Neural progenitor cell (in vitro differentiated cells): ENCODE measurements at places on chromosomes 13 and 19. TPM values are rescaled to one million over a fixed set of nuclear protein-coding genes. Genes with fewer than 3 reads are reported as not detected.

PEAK3 gene
- total RNA-seq: not detected in 2 replicates

ZNF536 gene
- 0.24 and 0.84 TPM in 2 replicates for total RNA-seq

FLT3LG gene
- total RNA-seq: 0.24 and 0.96 TPM in 2 replicates

MAB21L1 gene
- not detected in 2 replicates for total RNA-seq

CCDC8 gene
- total RNA-seq: 2.8 and 14.1 TPM in 2 replicates

CEACAM6 gene
- not detected in 2 replicates for total RNA-seq

- no peaks in the 10 kb centered on the region for H3K36me3 ChIP-seq
- peak; percentile 31 for DNase-seq
- H3K4me1 ChIP-seq: peaks cover 14% of the 10 kb centered on the region
- H3K27ac ChIP-seq: no peak overlapping the region
- no peak overlapping the region for H3K4me3 ChIP-seq
- no peaks in the 10 kb centered on the region for H3K27me3 ChIP-seq
Observed at GRCh38 chr13:44331912-44332851, 41.4 kb upstream of the SERP2 start.

DNA sequence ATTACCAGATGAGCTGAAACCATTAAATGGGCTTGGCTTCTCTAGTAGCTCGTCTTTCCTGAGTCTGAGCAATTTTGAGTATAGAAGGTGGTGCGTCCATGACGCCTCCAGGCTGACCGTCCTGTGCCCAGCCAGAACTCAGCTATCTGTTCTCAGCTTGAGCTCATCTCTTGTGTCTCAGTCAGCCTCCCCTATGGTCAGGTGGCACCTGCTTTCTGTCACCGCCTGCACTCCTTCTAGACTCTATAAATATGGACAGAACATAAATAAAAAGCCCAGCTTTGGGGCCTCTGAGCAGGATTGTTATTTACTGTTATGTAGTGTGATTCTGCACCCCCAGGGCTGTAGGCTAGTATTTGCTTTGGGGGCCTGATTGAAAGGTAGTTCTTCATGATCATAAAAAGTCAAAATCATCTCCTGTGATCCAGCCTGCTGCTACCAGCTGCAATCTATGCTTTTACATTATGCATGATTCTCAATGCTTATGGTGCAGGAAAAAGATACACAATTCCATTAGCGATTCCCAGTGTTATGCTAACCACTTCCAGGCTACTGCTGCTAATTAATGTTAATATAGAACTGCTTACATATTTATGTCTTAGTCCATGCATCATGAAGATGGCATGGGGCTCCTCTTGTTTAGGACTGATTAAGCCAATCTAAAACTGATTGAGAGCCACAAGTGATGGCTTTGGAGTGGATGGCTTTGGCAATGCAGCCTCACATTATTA is 72.5 kb upstream of the TMTC4 start:
- no peak overlapping the region for H3K27ac ChIP-seq
- no peak for DNase-seq
- no peak overlapping the region for H3K4me3 ChIP-seq
- H3K4me1 ChIP-seq: no peaks in the 10 kb centered on the region
- no peaks in the 10 kb centered on the region for H3K27me3 ChIP-seq
- H3K36me3 ChIP-seq: no peaks in the 10 kb centered on the region

- no peak for DNase-seq
- H3K4me1 ChIP-seq: peaks cover 15% of the 10 kb centered on the region
- peaks cover 25% of the 10 kb centered on the region for H3K27me3 ChIP-seq
- no peak overlapping the region for H3K27ac ChIP-seq
- H3K4me3 ChIP-seq: no peak overlapping the region
- H3K36me3 ChIP-seq: no peaks in the 10 kb centered on the region
Observed at GRCh38 chr13:43881580-43881979, 1.9 kb downstream of the LACC1 start.

GRCh38 chr13:57672168-57672567 is 40.6 kb downstream of the PCDH17 start:
- no peak for DNase-seq
- no peak overlapping the region for H3K4me3 ChIP-seq
- H3K36me3 ChIP-seq: no peaks in the 10 kb centered on the region
- H3K4me1 ChIP-seq: peaks cover 13% of the 10 kb centered on the region
- H3K27me3 ChIP-seq: no peaks in the 10 kb centered on the region

DNA sequence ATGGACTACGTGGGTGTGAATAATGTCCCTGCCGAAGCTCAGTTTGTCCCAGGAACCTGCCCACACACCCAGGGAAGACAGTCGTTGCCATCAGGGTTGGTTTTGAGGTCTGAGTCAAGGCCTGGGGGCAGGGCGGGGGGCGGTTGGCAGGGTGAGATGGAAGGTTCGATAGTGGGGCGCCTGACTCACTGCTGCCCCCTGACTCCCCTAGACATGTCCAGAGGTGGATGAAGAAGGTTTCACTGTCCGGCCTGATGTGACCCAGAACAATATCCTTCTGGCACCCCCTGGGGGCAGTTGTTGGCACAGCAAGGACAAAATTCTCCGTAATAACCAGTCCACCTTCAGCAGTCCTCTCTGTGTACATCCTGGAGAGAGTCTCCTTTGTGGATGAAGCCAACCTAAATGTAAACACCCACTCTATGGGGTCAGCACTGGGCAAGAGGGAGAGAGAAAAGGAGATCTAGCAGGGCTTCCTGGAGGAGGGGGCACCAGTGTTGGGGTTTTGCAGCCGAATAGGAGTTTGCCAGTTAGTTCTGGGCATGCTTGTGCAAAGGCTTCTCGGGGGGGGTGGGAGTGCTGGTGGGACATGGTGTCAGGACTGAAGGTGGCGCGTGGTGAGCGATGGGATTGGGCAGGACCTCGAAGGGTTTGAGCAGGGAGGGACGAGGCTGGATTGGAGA is 19.6 kb upstream of the B3GNT3 start:
- H3K4me1 ChIP-seq: peaks cover 5% of the 10 kb centered on the region
- no peaks in the 10 kb centered on the region for H3K27me3 ChIP-seq
- peak; percentile 82 for DNase-seq
- no peaks in the 10 kb centered on the region for H3K36me3 ChIP-seq

DNA sequence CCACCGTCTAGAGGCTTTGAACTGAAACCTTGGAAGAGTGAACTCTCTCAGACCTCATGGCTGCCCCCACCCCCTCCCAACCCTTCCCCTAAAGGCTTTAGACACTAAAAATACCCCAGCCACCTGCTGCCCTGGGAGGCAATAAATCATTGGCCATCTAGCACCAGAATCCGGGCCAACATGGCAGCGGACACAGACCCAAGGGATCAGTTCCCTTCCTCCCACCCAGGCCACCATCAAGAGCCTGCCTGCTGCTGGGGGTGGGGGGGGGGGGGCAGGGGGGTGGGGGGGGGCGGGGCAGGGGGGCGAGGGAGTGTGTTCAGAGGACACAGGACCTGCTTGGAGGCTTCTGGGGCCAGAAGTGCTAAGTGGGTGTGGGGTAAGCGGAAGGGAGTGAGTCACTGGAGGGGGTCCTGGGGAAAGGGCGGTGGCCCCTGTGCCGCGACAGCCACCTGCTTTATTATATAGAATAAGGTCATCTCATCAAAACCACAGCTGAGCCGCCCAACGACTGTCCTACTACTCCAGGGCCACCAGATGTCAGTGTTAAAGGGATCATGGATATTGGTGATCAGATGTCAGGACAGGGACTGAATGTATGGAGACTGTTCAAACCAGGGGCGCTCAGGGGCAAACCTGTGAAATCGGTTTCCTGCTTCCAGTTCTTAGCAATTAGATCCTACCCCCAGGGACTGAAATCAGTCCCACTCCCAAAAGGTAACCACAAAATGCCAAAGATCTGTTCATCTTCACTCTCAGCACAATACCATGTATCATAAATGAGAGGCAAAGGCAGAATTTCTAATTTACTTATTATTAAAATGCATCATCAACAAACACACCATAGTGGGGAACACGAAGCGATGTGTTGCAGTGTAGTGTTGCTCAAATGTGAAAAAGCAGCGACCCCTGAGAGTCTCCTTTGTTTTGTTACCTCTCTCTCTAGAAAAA is 24.3 kb downstream of the ARL11 start:
- H3K4me1 ChIP-seq: peaks cover 6% of the 10 kb centered on the region
- no peak overlapping the region for H3K27ac ChIP-seq
- DNase-seq: peak; percentile 71

DNA sequence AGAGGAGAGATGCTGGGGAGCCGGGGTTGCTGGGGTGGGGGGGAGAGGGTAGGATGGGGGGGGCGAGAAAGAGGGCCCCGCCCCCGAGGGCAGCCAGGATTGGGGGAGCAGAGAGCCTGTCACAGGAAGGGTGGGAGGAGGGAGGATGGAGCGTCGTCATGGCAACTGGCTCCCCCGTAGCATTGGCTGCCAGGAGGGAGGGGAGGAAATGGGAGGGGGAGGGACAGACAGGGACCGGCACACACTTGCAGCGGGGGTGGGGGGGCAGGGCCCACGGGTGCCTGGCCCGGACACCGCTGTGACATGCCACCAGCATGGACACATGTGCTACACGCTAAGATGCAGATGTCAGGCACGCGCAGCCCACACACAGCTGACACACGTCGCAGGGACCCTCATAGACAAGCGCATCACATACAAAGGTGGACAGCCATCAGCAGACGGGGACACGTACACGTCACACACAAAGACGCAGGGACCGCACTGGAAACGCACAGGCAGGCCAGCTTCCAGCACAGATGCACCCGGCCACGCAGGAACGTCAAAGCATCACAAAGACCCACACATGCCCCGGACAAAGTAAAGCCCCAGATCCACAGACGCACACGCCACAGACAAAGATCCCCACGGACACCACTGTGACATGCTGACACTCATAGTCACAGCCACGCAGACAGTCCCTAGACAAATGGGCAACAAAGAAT is at the start of gene LMTK3:
Gene LMTK3, minus strand, starts transcription at position 36 of the 704 bp plus-strand sequence. CDS start 259 bp downstream, outside the sequence.
- no peaks in the 10 kb centered on the region for H3K36me3 ChIP-seq
- H3K4me1 ChIP-seq: no peaks in the 10 kb centered on the region
- DNase-seq: peak; percentile 87
- H3K4me3 ChIP-seq: peak within 1 kb of the TSS; percentile 52
- no peak within 1 kb of the TSS for H3K27ac ChIP-seq

GRCh38 chr19:55591555-55591954 is 7.8 kb downstream of the FIZ1 start:
- no peak overlapping the region for H3K27ac ChIP-seq
- H3K4me1 ChIP-seq: peaks cover 16% of the 10 kb centered on the region
- H3K27me3 ChIP-seq: no peaks in the 10 kb centered on the region

DNA sequence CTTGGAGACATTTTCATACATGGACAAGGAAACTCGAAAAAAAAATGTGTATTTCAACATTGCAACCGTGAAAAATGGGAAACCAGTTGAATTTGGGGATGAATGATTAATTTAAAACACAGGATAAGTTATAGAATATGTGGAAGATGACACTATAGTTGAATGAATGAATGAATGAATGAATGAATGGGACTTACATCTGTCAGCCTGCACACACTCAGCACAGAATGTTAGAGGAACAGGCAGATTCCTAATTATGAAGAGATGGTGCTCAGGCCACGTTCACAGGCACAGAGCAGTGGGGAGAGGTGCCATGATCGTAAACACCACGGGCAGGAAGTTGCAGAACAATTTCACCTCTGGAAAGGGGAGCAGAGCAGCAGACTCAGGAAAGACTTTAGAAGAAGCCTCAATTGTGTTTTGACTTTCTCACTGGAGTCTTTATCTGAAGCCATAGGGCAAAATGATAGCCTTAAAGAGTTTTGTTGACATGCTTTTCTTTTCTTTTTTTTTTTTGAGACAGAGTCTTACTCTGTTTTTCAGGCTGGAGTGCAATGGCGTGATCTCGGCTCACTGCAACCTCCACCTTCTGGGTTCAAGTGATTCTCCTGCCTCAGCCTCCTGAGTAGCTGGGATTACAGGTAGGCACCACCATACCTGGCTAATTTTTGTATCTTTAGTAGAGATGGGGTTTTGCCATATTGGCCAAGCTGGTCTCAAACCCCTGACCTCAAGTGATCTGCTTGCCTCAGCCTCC is 4.9 kb upstream of the SULT2A1 start:
- no peak overlapping the region for H3K4me3 ChIP-seq
- H3K27ac ChIP-seq: no peak overlapping the region
- no peak for DNase-seq
- no peaks in the 10 kb centered on the region for H3K36me3 ChIP-seq

GRCh38 chr19:12880551-12881171 is 588 bp downstream of the DNASE2 start:
- peaks cover 44% of the 10 kb centered on the region for H3K27me3 ChIP-seq
- DNase-seq: peak; percentile 69
- H3K4me3 ChIP-seq: peak overlapping the region; percentile 64
- no peaks in the 10 kb centered on the region for H3K36me3 ChIP-seq
- H3K27ac ChIP-seq: no peak overlapping the region
